ENCODE measurements at places on chromosomes 12 and 14. TPM values are rescaled to one million over a fixed set of nuclear protein-coding genes. Genes with fewer than 3 reads are reported as not detected.

Gene ISM2
- total RNA-seq: 0.16 TPM

Gene CLEC4C
- not detected for total RNA-seq

Gene ASPG
- total RNA-seq: not detected

Gene RIMBP2
- total RNA-seq: under 0.01 TPM

Gene MYL2
- total RNA-seq: not detected

Gene TMEM121
- 10.1 TPM for total RNA-seq

Gene LMNTD1
- total RNA-seq: 0.32 TPM

Gene ZDHHC22
- total RNA-seq: not detected

Gene KCNA1
- total RNA-seq: not detected

Gene FKBP4
- total RNA-seq: 21.6 TPM

Gene WIF1
- 0.26 TPM for total RNA-seq

Gene SERPINA12
- not detected for total RNA-seq

Gene GLT8D2
- total RNA-seq: 82.3 TPM

Gene SLC17A8
- total RNA-seq: 0.16 TPM

Gene PPFIBP1
- total RNA-seq: 45.8 TPM

Gene CRIP1
- total RNA-seq: 6.2 TPM

Gene PLCZ1
- not detected for total RNA-seq

Gene MGAT2
- total RNA-seq: 38.1 TPM

Gene ADAMTS20
- not detected for total RNA-seq

Gene VASH1
- total RNA-seq: 3.9 TPM

Gene PTPRQ
- 0.26 TPM for total RNA-seq

Gene SCAF11
- 35.1 TPM for total RNA-seq
